ENCODE measurements at places on chromosomes 16 and 17. TPM values are rescaled to one million over a fixed set of nuclear protein-coding genes. Genes with fewer than 3 reads are reported as not detected.

CSH1 gene
- total RNA-seq: not detected

TRIM16 gene
- 22.0 TPM for total RNA-seq

- H3K36me3 ChIP-seq: peaks cover 7% of the 10 kb centered on the region
- peaks cover 14% of the 10 kb centered on the region for H3K4me1 ChIP-seq
- H3K27ac ChIP-seq: peak overlapping the region; percentile 95
- H3K27me3 ChIP-seq: no peaks in the 10 kb centered on the region
These were observed 1.9 kb upstream of the CAPN15 start for GRCh38 chr16:525520-526180.

ZNF232 gene
- total RNA-seq: 2.3 TPM

DNA sequence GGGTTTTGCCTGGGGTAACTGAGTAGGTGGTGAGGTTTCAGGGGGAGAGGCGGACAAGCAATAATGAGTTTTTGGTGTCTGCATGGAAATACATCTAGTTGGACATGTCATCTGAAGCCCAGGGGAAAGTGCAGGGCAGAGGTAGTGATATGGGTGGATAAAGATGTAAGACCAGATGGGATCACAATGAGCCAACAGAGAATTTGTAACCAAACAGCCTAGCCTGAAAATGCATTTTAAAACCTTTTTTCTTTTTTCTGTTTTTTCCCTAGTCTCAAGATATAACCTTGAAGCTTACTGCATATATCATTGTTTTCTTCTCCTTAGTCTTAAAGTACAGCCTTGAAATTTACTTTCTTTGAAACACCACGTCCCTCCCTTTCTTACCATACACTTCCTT, 3.7 kb upstream of the ZNF19 start:
- H3K4me3 ChIP-seq: no peak overlapping the region
- DNase-seq: no peak
- H3K27ac ChIP-seq: no peak overlapping the region
- H3K36me3 ChIP-seq: no peaks in the 10 kb centered on the region
- no peaks in the 10 kb centered on the region for H3K4me1 ChIP-seq
- H3K27me3 ChIP-seq: no peaks in the 10 kb centered on the region

GRCh38 chr16:62652441-62653120, 616.3 kb upstream of the CDH8 start:
- H3K27ac ChIP-seq: no peak overlapping the region
- no peaks in the 10 kb centered on the region for H3K36me3 ChIP-seq
- H3K27me3 ChIP-seq: no peaks in the 10 kb centered on the region

ADAM11 gene
- not detected for total RNA-seq

KDM6B gene
- 20.0 TPM for total RNA-seq

DNA sequence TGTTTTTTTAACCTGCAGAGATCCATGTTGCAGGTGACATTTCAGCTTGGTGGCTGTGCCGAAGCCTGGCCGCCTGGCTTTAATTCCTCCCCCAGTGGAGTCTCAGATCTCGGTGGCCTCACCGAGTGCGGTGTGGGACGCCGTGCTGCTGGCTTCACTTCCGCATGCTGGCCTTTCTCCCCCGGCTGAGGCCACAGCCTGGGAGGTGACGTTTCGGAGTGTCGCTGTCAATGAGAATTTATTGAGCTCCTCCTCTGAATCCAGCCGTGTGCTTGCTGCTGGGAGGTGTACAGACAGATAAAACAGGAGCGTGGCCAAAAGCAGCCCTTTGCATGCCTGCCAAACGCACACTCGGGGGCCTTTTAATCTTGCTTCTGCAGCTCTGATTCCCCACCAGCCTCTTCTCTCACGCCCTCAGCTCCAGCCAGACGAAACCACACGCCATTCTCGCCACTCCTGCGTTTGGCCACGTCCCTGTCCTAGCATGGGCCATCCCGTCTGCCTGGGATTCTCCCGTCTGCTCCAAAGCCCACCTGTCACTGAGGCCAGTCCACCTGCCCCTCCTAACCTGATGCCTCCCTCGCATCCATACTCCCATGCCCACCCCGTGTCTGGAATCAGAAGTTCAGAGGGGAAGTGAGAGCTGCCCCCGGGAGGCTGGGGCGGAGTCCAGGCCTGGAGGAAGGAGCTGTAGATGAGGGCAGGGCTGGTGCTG, 3.6 kb downstream of the GSE1 start:
- H3K4me1 ChIP-seq: peaks cover 5% of the 10 kb centered on the region
- no peak for DNase-seq
- H3K36me3 ChIP-seq: no peaks in the 10 kb centered on the region

GRCh38 chr16:10154389-10154788, 27.8 kb downstream of the GRIN2A start:
- H3K27ac ChIP-seq: no peak overlapping the region
- no peaks in the 10 kb centered on the region for H3K27me3 ChIP-seq
- DNase-seq: no peak
- no peak overlapping the region for H3K4me3 ChIP-seq
- H3K4me1 ChIP-seq: peaks cover 2% of the 10 kb centered on the region
- no peaks in the 10 kb centered on the region for H3K36me3 ChIP-seq

DNA sequence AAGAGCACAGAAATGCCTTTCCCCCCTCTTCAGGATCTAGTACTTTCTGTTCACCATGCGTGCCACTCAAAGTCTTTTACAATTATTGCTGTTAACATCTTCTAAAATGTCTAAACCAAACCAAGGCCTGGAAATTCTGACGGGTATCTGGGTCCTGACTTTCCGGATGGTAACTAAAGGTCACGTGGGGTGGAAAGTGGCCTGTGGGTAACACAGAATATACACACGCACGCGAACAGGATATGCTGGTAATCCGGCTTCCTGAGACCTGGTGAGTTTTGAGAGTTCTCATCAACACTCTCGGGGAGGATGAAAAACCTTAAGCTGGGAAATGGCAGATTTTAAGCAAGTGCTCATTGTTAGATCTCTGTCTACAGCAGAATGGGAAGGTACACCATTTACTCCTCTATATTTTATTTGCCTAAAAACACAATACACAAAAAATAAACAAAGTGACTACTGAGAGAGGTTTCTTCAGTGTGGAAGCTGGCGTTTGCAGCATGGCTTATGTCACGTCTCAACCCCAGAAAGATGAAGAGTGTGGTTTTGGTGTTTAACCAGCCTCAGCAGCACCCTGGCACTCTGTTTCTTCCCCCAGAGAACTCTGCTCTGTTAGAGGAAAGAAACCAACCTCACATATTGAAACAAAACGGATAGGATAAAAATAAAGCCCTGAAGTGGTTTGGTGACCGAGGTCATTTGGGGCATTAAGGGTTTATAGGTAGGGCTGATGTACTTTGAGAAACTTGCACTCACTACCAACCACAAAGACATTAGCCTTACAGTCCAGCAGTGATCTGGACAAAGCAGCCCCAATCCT, 37.3 kb downstream of the SMG6 start:
- no peak overlapping the region for H3K27ac ChIP-seq
- peaks cover 7% of the 10 kb centered on the region for H3K36me3 ChIP-seq
- peaks cover 31% of the 10 kb centered on the region for H3K4me1 ChIP-seq
- peak; percentile 69 for DNase-seq

DNA sequence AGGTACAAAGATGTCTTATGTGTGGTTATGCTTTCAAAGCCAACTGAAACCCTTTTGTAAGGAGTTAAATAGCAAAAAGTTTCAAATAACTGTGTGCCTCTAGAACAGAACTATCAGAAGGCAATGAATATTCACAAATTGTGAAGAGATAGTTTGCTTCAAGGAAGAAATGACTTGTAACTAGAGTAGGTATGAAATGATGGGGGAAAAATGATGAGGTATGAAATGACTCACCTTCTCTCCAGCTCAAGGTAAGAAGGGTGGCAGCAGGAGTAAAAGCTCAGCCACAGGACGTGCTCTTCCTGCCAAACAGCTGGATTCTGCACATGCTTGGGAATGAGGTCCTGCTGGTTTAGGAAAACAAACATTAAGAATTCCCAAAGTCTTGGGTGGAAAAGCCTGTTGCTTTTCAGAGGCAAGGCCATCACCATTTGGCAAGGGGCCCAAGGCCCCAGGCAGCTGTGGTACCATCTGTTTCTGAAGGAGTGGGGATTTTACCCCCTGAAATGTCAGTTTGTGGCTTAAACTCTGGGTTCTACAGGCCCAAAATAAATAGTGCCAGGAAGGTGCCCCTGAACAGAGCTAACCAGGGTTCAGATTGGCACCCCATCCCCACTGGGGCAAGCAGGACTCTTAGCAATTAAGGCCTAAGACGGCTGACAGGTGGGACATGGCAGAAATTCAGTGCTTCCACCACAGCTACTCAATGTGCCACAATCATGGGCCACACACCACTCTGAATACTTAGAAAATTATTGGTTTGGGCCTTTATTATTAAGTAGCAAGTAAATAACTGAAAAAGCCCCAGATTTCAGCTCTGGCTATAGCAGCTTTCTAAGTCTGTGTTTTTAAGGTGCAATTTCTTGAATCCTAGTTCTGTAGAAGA, 13.3 kb downstream of the HERPUD1 start:
- DNase-seq: no peak
- H3K27ac ChIP-seq: peak overlapping the region; percentile 55

GRCh38 chr16:27258241-27258734, 10.3 kb downstream of the NSMCE1 start:
- no peaks in the 10 kb centered on the region for H3K4me1 ChIP-seq
- no peaks in the 10 kb centered on the region for H3K36me3 ChIP-seq
- H3K27me3 ChIP-seq: no peaks in the 10 kb centered on the region
- no peak for DNase-seq

- no peaks in the 10 kb centered on the region for H3K27me3 ChIP-seq
- no peak overlapping the region for H3K27ac ChIP-seq
- peaks cover 15% of the 10 kb centered on the region for H3K4me1 ChIP-seq
- H3K36me3 ChIP-seq: no peaks in the 10 kb centered on the region
- H3K4me3 ChIP-seq: no peak overlapping the region
These were observed 13.5 kb downstream of the NHERF1 start for GRCh38 chr17:74761931-74762330.

GRCh38 chr16:80599466-80599865, 58.7 kb downstream of the DYNLRB2 start:
- no peak overlapping the region for H3K27ac ChIP-seq
- no peaks in the 10 kb centered on the region for H3K27me3 ChIP-seq
- DNase-seq: no peak
- no peaks in the 10 kb centered on the region for H3K4me1 ChIP-seq
- no peak overlapping the region for H3K4me3 ChIP-seq

DNA sequence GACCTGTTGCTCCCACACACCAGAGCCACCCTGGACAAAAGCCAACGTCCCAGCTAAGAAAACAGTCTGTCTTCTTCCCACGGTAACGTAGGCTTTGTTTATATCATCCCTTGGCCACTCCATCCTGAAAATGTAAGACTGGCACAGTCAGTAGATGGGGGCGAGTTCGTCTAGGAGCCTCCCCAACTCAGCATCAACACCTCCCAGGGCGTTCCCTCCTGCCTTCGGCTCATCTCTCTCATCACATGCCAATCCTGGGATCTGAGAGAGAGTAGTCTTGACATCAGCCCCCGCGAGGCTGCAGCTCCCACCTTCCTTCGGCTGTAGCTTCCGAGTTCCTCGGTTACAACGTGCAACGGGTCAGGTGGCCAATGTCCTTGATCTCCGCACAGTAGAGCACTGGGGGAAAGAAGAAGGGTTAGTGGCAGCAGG, 894 bp downstream of the RNF227 start:
- DNase-seq: no peak
- peak overlapping the region; percentile 65 for H3K4me3 ChIP-seq
- peaks cover 11% of the 10 kb centered on the region for H3K36me3 ChIP-seq
- H3K27ac ChIP-seq: peak overlapping the region; percentile 92

- no peak overlapping the region for H3K4me3 ChIP-seq
- no peaks in the 10 kb centered on the region for H3K27me3 ChIP-seq
- DNase-seq: no peak
These were observed 7.6 kb upstream of the IRX5 start for GRCh38 chr16:54923055-54923473.

DNA sequence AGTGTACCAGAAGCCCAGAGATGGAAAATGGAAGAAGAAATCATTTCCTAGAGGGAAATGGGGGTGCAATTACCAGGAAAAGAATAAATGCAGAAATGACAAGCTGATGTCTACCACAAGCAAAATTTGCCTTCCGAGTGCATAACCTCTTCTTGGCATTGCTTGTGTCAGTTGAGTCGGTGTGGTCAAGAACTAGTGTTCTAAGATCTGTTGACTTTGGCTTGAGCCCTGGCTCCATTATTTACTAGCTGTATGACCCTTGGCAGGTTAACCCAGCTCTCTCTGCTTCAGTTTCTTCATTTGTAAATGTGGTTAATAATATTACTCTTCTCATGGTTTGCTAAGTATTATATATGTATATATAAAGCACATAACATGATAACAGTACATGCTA, 273.0 kb upstream of the IRX5 start:
- no peaks in the 10 kb centered on the region for H3K36me3 ChIP-seq
- H3K27me3 ChIP-seq: no peaks in the 10 kb centered on the region
- H3K27ac ChIP-seq: no peak overlapping the region

HOXB6 gene
- total RNA-seq: 5.1 TPM

DNA sequence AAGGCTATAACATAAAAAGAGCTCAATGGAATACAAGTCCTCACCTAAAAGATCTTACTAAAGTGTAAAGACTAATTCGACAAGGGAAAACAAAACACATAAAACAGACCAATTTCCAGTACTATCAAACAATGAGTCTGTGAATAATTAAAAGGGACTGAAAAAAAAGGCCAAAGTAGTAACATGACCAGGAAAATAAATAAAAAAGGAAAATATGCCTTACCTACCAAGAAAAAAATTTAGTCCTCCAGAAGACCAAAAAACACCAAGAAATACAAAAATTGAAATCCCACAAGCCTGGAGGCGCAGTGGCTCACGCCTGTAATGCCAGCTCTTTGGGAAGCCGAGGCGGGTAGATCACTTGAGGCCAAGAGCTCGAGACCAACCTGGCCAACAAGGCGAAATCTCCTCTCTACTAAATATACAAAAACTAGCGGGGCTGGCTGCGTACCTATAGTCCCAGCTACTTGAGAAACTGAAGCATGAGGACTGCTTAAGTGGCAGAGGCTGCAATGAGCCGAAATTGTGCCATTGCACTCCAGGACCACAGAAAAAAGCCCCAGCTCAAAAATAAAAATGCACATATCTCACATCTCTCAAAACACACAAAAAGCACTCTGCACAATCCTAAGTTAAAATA, 60.8 kb downstream of the TEX14 start:
- DNase-seq: no peak
- no peaks in the 10 kb centered on the region for H3K4me1 ChIP-seq
- peak overlapping the region; percentile 57 for H3K4me3 ChIP-seq
- no peaks in the 10 kb centered on the region for H3K27me3 ChIP-seq
- H3K36me3 ChIP-seq: no peaks in the 10 kb centered on the region

GRCh38 chr17:50541716-50542688, 5.0 kb upstream of the SPATA20 start:
- peaks cover 16% of the 10 kb centered on the region for H3K4me1 ChIP-seq
- H3K27me3 ChIP-seq: no peaks in the 10 kb centered on the region
- DNase-seq: peak; percentile 92
- H3K27ac ChIP-seq: peak overlapping the region; percentile 52
- no peaks in the 10 kb centered on the region for H3K36me3 ChIP-seq

All from ascending aorta (tissue), 2 donors.